Esophagus mucosa (tissue), 1 donor: ENCODE measurements at places on chromosomes 13 and 19. TPM values are rescaled to one million over a fixed set of nuclear protein-coding genes. Genes with fewer than 3 reads are reported as not detected.

CERS4 gene
- total RNA-seq = 84.8 TPM

THSD8 gene
- 9.7 TPM for total RNA-seq

FCER2 gene
- total RNA-seq = 0.20 TPM

FSD1 gene
- 0.36 TPM for total RNA-seq

RNF225 gene
- total RNA-seq = 14.7 TPM

IGLON5 gene
- not detected for total RNA-seq

YJEFN3 gene
- total RNA-seq = 1.00 TPM

CYP2A7 gene
- not detected for total RNA-seq

CNN1 gene
- 8.3 TPM for total RNA-seq

FXYD7 gene
- total RNA-seq = not detected

PTGIR gene
- total RNA-seq = 0.12 TPM

RASA3 gene
- 1.6 TPM for total RNA-seq

ASPDH gene
- not detected for total RNA-seq

TTC9B gene
- total RNA-seq = not detected

C1QTNF9 gene
- total RNA-seq = not detected

SHISA2 gene
- total RNA-seq = 0.16 TPM

RASIP1 gene
- 7.3 TPM for total RNA-seq

CCDC8 gene
- total RNA-seq = 0.80 TPM

ZNF274 gene
- 19.5 TPM for total RNA-seq
